GM13977 (cell line): ENCODE measurements at places on chromosomes 4 and X.

DNA sequence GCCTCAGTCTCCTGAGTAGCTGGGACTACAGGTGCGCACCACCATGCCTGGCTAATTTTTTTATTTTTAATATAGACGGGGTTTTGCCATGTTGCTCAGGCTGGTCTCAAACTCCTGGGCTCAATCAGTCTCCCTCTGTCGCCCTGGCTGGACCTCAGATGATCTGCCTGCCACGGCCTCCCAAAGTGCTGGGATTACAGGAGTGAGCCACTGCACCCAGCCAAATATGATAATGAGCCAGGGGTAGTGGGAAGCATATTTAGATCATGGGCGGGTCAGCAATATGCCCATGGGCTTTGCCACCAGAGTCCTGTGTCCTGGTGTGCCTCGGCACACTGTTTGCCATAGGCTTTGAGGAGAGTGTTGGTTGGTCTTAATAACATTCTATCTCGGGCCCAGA is 71.8 kb downstream of the FAM193A start:
- no peak for DNase-seq

- no peak for DNase-seq
These were observed 90.3 kb downstream of the AFF1 start for GRCh38 chr4:87025023-87025613.

GRCh38 chrX:115367951-115368350 is 78.4 kb downstream of the LUZP4 start:
- no peak for DNase-seq

- DNase-seq, result no peak
These were observed 265.7 kb downstream of the RAB28 start for GRCh38 chr4:13218326-13218958.

DNA sequence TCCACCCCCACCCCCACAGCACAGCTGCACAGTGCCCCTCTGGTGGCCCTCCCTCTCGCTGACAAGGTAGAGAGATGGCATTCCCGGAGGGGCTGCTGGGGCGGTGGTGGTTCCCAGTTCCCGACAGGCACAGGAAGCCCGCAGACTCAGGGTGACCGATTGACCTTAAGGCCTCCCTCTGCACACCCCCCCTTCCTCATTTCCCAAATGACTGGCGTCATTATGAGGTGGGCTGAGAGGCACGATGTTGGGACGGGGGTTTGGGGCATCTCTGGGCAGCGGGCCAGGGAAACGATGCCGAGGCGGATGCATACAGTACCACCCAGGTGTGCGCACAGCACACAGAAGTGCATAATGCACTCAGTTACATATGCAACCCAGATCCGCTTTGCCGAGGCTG is 3.5 kb upstream of the TIMP1 start:
- DNase-seq, result no peak

DNA sequence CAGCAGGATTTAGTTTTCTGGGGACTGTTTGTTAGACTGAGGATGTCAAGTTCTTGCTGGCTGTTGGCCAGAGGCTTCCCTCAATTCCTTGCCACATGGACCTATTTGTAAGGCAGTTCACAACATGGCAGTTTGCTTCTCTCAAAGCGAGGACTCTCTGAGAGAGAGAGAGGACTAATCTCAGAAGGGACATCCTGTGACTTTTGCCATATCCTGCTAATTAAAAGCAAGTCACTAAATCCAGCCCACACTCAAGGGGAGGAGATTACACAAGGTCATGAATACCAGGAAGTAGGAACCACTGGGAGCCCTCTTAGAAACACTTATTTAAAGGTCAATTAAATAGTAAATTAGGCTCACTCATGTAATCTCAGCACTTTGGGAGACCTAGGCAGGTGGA is 38.2 kb downstream of the PPP1R2C start:
- DNase-seq, result no peak

DNA sequence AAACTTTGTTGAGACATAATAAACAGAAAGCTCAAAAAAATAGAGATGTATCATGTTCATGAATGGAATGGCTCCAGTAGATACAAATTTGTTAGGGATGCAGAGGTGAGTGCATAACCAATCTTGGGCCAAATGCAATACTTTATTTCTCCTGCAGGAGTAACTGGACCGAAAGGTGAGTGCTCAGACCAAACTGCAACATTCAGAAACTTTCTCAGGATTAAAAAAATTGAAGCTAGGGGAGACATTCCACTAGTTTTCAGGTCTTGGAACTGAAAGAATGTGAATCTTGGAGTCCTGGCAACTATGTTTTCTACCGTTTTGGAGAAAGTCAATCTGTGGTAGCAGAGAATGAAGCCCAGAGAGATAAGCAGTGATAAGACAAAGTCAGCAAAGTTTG is 21.2 kb upstream of the LCORL start:
- DNase-seq, result no peak

- DNase-seq, result no peak
These were observed 38.0 kb downstream of the MANBA start for GRCh38 chr4:102722740-102723139.

- DNase-seq, result no peak
These were observed 100.7 kb upstream of the STX18 start for GRCh38 chr4:4642496-4643000.

DNA sequence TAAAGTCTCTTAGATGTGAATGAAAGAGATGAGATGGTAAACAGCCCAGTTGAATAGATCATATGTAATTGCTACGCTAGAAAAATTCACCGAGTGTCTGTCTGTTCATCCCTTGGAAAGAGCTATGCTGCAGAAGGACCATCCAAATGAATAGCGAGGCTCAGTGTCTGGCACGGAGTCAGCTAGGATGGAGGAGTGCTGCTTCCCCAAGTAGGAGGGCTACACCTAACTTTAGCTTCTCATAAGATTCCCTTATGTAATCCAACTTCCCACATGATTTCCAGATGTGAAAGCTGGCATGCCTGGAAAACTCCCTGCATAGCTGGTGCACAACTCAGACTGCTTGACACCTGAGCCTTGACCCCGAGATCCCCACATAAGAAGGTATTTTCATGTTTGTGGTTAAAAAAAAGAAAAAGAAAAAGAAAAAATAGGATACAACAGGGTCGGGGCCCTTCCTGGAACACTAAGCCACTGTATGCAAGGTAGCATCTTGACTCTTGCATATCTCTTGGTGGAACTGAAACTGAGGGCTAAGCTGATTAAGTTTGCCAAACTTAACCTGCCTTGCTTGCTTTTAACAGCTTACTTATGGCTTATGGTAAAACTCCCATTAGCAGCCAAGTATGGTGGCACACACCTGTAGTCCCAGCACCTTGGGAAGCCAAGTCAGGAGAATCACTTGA is 82.3 kb downstream of the FREM3 start:
- no peak for DNase-seq

DNA sequence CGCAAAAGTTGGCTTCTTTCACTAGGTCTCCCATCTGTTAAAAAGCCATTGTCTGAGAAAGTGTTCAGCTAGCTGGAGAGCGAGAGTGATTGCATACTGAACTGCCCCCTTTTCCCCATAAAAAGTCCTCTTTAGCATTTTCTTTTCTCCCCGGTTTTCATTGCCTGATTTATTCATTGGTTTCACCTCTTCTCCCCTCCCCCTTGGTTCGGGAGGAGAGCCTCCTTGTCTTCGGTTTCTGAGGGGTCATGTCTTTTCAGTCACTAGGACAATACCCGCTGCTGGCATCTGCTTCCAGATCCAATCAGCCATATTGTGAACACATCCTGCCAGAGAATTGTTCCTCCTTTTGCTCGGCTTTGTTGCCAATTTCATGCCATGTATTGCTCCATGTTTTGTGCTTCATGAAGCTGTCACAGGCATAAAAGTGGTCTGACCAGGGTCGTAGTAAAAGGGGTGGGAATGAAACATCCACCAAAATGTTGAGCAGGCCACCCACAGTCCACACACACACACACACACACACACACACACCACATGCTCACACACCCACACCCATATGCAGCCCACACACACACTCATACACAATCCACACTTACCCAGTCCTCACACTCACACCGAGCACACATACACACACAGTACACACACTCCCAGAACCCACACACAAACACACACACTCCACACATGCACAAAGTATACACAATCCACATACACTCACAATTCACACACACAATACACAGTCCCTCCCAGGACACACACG is 136.0 kb downstream of the NKX6-1 start:
- DNase-seq, result no peak

- DNase-seq, result no peak
These were observed 48.1 kb downstream of the NPY1R start for GRCh38 chr4:163284304-163284703.

GRCh38 chrX:119502727-119503483 is 34.7 kb downstream of the SLC25A5 start:
- no peak for DNase-seq

- DNase-seq, result no peak
These were observed 10.8 kb downstream of the PDLIM5 start for GRCh38 chr4:94462572-94462971.

DNA sequence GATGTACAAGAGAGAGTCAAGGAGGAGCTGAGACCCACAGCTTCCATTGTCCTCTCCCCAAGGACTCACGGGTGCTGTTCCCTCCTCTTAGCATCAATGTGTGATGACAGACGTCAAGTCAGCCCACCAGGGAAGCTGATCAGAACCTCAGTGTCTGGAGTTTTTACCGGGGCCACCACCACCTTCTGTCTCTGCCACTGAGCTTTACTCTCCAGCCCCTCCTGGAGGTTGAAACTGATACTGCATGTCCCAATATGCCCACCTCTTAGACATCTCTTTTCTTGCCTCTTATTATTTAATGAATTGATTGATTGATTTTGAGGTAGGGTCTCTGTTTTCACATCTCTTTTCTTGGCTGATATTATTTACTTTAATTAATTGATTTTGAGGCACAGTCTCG is 10.3 kb upstream of the AKAP17A start:
- peak; percentile 49 for DNase-seq

DNA sequence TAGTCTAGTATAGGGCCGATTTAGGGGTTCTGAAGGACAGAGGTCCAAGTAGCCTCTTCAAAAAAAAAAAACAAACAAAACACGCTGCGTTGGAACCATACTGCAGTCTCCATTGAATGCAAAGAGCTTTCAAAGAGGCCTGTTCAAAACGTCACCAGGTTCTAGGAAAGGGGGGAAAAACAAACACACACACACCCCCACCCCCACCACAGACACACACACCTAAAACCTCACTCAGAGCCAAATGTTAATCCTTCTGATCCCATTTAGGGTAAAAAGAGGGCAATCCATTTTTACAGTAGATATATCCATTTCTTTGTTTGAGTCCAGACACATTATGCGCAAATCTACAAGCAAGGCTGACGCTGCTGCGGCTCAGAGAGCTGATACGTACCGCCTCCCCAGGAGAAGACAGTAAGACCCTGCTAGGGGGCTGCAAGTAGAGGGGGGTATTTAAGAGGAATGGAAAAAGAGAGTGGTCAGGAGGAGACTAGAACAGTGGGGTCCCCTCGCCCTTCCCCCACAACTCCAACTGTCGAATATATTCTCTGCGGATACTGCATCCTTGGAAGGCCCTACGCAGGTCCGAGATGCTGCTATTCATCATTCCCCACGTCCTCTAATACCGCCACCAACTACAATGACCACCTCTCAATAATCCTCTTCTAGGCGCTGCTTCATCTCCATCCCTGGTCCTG is 1.3 kb downstream of the NKRF start:
- no peak for DNase-seq

GRCh38 chrX:74804574-74804973 is 120.7 kb downstream of the NEXMIF start:
- DNase-seq, result no peak

DNA sequence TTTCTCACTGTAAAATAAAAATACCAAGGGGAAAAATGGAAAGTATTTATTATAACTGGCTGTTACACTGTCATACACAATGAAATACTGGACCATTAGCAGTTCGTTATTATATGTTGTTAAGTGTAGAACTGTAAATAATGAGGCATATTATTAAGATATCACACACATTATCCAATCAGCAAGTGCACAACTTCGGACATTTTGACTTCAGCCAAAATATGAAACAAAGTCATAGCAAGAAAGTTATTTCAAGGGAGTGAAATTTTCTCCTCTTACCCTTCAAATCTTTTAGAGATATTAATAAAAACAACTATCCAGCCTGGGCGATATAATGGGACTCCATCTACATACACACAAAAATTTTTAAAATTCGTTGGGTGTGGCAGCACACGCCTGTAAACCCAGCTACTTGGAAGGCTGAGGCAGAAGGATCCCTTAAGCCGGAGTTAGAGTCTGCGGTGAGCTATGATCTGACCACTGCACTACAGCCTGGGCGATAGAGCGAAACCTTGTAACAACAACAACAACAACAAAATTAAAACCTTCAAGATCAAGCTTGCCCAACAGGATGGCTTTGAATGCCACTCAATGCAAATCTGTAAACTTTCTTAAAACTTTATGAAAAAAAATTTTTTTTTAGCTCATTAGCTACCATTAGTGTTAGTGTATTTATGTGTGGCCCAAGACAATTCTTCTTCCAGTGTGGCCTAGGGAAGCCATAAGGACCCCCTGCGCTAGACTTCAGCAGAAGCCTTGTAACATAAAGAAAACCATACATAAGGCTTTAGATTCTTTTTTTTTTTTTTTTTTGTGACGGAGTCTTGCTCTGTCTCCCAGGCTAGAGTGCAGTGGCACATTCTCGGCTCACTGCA is 1.3 kb upstream of the CISD2 start:
- DNase-seq, result no peak

- no peak for DNase-seq
These were observed 11.1 kb upstream of the TMEM156 start for GRCh38 chr4:39043058-39043860.
